ENCODE measurements at places on chromosomes 7 and 10.

DNA sequence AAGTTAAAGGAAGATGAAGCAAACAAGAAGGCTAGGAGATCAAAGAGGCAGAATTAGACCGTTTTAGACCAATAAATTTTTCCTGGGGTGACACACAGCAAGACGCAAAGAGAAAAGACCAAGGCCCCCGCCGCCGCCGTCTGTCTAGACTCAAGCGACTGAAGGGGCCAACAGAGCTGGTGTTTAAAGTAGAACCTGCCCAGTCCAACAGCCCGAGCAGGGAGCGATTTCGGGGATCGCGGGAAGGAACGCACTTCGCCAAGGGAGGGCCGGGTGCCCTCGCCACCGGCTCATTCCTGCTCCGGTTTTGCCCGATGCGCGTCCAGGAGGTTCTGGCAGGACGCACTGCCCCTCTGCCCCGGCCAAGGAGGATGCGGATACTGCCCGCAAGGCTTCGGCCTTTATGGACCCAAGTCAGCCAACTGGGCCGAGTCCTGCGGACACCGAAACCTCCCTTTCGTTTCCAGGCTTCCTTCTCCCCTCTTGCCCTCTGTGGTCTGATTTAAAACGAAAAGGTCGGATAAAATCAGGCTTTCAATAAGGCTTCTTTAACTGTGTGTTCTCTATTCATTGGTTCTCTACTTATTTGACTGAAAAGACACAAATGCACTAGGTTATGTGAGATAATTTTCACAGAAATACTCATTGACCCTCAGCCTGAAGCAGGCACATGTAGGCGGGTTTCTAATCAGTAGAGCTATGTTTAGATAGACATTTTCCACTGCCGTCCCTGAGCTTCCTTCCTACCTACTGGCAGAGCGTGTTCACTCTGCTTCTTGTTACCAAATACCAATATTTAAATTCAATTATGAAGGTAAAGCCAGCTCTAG, 2.2 kb upstream of the HOXA7 start:
- DNase-seq = peak; percentile 34

- no peak for DNase-seq
Measured at GRCh38 chr7:1543826-1544177, 12.2 kb downstream of the TMEM184A start.

- peak; percentile 79 for DNase-seq
Measured at GRCh38 chr7:90660819-90661218, 64.7 kb downstream of the CDK14 start.

DNA sequence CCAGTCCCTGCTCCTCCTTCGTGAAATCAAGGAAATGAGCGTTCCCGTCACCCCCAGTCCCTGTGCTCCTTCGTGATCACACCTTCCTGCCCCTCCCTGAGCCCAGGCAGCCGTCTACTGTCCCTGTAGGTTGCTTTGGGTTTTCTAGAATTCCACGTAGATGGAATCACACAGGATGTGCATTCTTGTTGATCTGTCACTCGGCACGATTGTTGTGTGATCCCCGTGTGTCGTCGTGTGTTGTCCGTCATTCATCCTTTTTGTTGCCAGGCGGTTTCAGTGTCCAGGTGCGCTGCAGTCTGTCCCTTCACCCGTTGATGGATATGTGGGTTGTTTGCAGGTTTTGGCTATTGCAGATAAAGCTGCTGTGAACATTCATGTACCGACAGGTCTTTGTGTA, 9.4 kb downstream of the MTG1 start:
- DNase-seq = peak; percentile 56

- DNase-seq = peak; percentile 27
Measured at GRCh38 chr10:129962872-129963640, 1.0 kb downstream of the EBF3 start.

- DNase-seq = no peak
Measured at GRCh38 chr7:66308411-66308810, 103.3 kb downstream of the TPST1 start.

GRCh38 chr7:66303454-66304155, 98.5 kb downstream of the TPST1 start:
- DNase-seq = peak; percentile 55

GRCh38 chr7:37920305-37920848, at the start of gene EPDR1:
Gene EPDR1 (plus strand): TSS chr7:37920640. CDS start chr7:37920940, 300 bp downstream.
- DNase-seq = peak; percentile 84

GRCh38 chr7:41760293-41760692, 57.4 kb upstream of the INHBA start:
- DNase-seq = peak; percentile 4

DNA sequence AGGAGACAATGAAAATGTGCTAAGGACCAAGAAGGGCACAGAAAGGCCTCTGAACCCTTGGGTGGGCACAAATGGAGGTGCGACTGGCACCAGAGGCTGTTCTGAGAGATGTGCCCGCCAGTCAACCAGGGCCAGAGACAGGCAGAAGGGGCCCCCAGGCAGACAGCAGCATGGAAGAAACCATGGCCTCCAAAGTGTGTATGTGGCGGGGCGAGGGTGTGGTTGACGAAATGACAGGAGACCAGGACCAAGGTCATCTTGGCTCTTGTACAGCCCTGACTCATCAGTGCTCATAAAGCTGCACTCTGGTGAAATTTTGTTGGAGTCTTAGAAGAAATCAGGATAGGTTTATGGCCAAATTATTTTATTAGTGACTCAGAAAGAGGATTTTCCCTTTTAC, 4.0 kb upstream of the MRPS24 start:
- peak; percentile 16 for DNase-seq

DNA sequence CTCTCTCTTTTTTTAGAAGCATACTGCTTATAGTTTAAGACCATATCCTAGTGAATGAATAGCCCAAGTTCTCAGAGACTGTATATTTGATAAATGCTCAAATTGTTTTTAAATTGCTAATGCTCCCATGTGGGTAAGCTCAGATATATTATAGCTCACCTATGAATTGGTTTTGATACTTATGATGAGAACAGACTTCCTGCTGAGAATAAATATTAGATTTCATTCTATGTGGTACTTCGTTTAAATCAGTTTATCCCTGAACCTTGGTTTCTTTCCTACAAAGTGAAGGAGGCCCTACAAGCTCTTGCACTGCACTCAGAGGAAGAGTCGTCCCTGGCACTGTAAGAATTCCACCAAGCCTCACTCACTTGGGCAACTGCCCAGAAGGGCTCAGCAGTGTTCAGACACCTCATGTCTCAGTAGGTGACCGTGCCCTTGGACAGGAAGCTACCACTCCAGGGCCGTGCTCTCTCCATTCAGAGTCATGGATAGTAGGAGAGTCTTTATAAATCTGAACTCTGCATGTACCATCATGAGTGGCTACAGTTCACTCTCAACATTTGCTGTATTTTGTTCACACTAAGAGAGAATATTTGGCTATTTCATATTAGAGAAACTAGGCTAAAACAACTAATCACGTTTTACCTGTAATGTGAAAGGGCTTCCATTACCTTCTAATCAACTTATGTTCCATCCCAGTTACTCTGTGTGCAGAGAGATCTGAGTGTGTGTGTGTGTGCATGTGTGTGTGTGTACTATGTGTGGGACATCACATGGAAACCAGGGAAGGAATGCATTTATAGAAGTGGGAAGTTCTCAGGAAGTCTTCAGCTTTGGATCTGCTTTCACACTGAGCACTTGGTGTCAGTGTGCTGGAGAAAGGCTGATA, 93.8 kb downstream of the PTPRE start:
- peak; percentile 66 for DNase-seq

DNA sequence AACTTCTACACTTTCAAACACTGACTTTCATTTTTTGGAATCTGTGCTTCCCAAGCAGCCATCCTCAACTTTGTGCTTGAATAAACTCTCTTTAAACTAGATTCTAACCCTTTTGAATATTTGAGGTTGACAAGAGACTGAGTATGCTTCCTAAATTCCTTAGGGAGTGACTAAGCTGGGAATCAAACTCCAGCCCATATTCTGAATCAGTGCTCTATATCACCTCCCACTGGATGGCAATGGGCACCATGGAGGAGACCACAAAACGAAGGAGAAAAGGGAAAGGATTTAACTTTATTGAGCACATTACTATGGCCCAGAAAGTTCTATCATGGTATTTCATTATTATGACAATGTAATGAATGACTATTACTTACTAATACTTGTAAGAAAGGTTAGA, 17.2 kb upstream of the SLC26A4 start:
- DNase-seq = peak; percentile 75

GRCh38 chr7:99473315-99473596, 566 bp downstream of the ZNF789 start:
- DNase-seq = peak; percentile 76

GRCh38 chr10:14529351-14529750, 198.6 kb upstream of the FRMD4A start:
- no peak for DNase-seq

- DNase-seq = no peak
Measured at GRCh38 chr7:49397750-49398149, 375.7 kb upstream of the VWC2 start.

- no peak for DNase-seq
Measured at GRCh38 chr7:156327474-156327873, 313.1 kb upstream of the RNF32 start.

DNA sequence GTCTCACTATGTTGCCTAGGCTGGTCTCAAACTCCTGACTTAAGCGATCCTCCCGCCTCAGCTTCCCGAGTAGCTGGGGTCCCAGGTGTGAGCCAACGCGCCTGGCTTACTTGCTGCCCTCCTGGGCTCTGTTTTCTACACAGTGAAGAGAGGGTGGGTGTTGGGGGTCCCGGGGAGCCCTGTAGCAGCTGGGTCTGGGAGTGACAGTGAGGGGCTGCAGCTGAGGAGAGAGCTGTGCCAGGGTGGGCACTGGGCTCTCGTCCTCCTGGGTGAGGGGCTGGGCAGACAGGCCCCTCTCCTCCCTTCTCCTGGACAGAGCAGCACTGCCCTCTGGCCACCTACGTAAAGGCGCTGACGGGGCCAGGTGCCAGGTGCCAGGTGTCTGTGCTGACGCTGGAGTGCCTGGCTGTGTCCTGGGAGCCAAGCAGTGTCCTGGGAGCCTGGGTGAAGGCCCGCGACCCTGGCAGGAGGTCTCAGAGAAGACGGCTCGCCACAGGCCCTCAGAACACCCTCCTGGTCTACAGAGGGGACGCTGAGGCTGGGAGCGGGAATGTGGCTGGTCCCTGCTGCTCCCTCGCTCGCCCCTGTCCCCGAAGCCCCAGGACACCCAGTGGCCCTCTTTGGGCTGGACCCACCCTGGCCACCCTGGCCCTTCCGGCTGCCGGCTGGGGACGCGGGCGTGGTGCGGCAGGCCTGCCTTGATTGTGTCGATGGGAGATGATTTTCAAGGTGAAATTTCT, 35.6 kb downstream of the UNCX start:
- no peak for DNase-seq

DNA sequence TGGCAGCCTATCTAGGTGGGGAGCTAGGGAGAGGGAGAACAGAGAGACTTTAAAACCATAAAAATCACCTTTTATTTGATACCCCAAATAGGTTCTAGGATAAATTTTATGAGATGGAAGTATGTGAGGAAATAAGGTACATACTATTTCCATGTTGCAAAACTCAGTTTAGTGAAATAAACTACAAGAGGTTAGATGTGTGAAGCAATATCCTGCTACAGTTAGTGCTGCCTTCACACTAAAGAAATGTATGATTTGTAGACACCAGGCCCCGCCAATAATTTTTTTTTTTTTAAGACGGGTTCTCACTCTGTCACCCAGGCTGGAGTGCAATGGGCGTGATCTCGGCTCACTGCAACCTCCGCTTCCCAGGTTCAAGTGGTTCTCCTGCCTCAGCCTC, 34.4 kb upstream of the RSBN1L start:
- no peak for DNase-seq

DNA sequence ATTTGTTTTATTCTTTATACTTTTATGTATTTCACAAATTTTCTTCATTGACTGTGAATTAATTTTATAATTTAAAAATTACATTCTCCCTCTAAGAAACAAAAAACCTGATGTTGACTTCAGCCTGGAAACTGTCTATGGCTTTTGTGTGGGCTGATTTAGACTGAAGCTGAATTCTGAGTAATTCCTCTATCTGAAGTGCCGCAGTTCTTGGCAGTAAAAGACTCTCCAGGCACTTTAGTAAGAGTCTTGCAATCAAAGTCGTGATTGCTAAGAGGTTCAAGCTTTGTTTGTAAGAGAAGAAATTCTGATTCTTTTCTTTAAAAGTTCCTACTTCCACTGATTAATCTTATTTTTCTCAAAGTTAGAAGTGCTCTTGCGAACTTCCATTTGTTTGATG, 3.4 kb upstream of the CEP41 start:
- DNase-seq = no peak

All from kidney tubule cell (primary cell).